Esophagus squamous epithelium (tissue), 5 donors: ENCODE measurements at places on chromosomes 5 and 9.

- DNase-seq: no peak
Measured at GRCh38 chr9:92180669-92181181, 65.5 kb upstream of the SPTLC1 start.

DNA sequence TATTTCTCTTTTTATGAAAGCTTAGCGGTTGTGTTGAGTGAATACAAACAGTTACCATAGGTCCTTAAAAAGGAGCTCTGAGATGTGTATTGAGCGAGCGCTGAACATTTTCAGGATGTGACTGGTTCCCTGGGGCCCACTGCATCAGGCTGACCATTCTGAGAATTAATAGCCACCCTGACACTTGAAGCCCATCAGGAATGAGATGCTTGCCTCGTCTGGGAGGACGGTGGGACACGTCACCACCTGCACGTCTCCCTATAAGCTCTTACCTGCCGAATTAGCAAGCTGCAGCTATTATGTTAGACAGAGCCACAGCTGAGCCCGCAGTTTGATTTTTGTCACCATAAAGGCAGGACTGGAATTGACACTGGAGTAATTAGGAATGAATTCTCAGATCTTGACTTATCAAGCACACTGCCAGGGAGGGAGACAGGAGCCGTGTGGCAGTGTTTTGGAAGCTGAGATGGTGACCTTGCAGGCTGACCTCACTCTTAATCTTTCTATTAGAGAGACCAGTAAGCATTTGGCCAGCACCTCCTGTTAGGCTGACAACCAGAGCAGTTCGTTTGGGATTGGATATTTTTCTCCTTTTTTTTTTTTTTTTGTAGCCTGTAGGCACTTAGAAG lies 373.1 kb upstream of the WWC1 start:
- DNase-seq: no peak

DNA sequence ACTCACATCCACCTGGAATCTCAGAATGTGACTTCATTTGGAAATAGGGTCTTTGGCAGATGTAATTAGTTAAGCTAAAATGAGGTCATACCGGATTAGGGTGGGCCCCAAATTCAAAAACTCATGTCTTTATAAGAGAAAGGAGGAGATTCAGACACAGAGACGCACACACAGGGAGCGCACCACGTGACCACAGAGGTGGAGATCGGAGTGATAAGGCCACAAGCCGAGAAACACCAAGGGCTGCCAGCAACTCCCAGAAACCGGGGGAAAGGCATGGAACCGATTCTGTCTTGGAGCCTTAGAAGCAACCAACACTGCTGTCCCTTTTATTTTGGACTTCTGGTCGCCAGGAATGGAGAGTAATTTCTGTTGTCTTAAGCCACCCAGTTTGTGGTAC lies 31.8 kb upstream of the LMX1B start:
- DNase-seq: no peak

DNA sequence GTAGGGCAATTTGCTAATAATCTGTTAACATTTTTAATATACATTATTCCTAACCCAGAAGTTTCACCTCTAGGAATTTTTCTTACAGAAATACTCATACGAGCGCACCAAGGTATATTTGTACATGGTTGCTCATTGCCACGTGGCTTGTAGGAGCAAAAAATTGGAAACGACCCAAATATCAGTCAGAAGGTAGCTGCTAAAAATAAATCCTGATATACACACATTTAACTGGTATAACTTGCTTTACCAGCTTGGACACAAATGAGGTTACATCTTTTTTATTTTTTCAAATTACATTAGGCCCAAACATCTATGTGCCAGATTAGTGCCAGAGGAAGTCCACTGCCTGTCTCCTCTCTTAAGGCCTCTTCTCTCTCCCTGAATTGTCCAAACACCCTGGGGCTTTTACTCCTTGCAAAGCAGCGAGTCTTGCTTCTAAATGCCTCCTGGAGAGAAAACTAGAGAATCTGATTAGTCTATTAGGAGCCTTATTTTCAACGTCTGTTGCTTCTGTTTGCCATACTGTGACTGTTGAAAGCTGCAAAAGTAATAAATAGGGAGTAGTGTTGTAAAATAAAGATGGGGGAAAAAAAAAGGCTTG lies 92.0 kb upstream of the SSBP2 start:
- DNase-seq: no peak

DNA sequence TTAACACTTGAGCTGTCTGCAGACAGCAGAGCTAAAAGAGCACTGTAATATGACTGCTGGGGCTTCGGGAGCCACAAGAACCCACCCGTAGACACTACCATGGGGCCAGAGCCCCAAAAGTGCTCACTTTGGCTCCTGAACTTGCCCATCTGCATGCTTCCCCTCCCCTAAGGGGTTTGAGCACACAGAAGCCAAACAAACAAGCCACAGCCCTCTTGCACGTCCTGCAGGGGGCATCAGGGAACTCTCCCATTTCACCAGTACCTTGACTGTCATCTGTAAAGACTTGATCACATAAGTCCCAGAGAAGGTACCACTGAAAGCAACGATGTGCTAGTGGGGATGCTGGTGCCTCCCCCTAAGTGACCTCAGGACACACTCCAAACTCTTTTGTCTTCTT lies 681.8 kb downstream of the SEMA5A start:
- DNase-seq: no peak

DNA sequence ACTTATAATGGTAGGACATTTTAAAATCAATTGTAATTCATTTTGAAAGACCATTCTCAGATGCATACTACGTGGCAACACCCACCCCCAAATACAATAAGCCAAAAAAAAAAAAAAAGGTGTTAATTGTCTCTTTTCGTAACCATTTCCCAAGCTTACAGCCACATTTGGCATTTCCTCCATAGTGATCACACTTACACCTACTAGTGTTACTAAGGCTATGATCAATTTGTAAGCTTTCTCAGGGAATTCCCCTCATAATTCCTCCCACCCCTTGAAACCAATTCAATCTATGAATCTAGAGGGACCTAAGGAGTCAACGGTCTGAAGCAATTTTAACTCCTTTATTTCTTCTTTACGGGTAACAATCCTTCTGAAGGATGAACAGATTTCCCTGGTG lies 40.1 kb downstream of the NR2F1 start:
- DNase-seq: no peak

DNA sequence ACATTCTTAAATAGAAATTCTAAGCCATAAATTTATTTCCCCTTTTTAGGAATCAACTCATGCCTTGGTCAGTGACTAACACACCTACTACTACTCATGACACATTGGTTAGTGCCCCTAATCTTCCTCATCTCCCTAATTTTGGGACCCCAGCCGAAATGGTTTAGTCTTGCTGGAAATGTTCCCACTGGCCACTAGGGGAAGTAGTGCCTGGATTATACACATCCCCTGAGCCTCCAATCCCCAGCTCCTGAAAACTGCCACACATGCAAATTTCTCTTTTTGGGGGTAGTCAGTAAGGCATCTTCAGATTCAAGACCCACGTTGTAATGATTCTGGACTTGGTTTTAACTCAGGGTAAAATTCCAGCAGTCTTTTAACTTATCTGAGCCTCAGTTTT lies 79.8 kb downstream of the HSD17B3 start:
- DNase-seq: no peak

GRCh38 chr5:167661605-167662004 lies 629.8 kb upstream of the WWC1 start:
- DNase-seq: no peak

DNA sequence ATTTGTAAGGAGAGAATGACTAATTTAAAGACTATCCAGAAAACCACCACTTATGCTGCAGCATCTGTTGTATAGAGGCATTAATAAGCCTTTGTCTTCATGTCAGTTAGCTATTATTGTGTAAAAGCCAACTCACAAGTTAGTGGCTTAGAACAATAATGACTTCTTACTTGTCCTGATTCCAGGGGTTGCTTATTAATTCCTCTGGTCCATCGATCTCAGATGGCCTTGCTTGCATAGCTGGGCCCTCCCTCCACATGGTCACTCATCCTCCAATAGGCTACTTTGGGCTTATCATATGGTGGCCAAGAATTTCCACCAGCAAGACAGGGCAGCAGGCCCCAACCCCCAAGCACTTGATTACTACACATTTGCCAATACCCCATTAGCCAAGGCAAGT lies 44.5 kb upstream of the STK32A start:
- no peak for DNase-seq

DNA sequence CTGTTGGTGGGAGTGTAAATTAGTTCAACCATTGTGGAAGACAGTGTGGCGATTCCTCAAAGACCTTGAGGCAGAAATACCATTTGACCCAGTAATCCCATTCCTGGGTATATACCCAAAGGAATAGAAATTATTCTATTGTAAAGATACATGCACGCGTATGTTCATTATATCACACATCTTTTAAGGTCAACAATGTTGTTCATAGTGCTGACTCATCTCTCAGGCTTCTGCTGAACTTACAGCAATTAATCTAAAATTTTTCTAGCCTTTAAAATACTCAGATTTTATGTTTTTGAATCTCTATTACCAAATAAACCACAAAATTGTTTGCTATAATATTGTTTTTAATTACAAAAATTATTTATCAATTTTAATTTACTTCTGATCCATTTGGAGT lies 38.8 kb upstream of the ZNF618 start:
- DNase-seq: no peak

GRCh38 chr9:121279776-121280388 lies 11.9 kb downstream of the GSN start:
- DNase-seq: no peak

GRCh38 chr5:93330506-93330905 lies 250.5 kb downstream of the NR2F1-AS1 start:
- DNase-seq: no peak

- DNase-seq: no peak
Measured at GRCh38 chr9:138042146-138042545, 164.6 kb downstream of the CACNA1B start.

DNA sequence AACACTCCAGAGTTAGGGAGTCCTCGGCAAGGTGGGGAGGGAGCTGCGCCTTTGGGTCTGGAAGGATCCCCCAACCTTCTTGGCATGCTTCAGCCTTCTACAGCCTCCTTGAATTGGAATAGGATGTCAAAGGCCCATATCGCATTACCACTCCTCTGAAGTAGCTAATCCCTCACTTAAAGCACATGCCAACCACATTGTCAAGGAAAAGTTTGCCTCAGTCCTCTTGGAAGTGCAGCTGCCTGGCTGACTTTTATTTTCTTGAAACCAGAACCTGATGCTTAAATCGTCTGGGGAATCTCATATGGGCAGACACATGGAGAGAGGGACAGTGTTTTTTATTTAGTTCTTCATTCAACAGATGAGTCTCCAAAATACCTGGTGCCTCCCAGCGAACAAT lies 14.5 kb downstream of the CXCL14 start:
- DNase-seq: no peak

DNA sequence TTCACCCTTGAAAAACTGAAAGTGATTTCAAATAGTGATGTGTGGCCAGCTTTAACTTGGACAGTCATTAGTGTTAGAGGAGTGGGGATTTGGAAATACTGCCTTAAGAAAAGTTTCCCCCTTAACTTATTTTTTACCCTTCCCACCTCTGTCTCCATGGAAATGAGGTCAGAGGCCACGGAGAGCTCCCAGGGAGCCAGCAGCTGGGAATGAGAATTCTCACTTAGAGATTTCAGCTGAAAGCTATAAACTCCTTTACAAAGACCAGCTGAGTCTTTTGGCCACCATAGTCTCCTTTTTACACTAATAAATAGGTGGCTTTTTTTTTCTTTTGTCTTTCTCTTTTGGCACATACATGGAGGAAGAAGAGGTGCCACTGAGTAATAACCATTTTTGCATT lies 45.7 kb upstream of the PIK3R1 start:
- no peak for DNase-seq

DNA sequence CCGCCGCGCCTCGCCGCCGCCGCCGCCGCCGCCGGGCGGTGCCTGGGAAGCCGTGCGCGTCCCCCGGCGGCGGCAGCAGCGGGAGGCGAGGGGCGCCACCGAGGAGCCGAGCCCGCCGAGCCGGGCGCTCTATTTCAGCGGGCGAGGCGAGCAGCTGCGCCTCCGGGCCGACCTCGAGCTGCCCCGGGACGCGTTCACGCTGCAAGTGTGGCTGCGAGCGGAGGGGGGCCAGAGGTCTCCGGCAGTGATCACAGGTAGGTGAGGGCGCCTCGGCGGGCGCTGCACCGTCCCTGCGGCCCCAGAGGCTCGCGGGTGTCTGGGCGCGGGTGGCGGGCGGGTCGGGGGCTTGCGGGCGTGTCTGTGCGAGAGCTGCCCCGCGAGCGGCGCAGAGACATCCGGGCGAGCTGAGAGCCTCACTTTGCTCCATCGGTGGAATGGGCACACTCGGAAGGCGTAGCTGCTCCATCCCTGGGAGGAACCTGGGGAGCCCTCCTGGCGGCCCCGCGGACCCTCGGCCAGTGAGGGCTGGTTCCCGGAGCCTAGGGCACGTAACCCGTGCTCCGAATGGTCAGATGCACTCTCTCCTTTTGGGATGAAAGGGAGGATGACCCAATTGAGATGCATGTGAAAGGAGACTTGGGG lies 864 bp downstream of the PAPPA start:
- no peak for DNase-seq

GRCh38 chr9:2015581-2016407 lies 647 bp downstream of the SMARCA2 start:
- no peak for DNase-seq

GRCh38 chr5:84131372-84131771 lies 253.3 kb downstream of the EDIL3 start:
- no peak for DNase-seq

DNA sequence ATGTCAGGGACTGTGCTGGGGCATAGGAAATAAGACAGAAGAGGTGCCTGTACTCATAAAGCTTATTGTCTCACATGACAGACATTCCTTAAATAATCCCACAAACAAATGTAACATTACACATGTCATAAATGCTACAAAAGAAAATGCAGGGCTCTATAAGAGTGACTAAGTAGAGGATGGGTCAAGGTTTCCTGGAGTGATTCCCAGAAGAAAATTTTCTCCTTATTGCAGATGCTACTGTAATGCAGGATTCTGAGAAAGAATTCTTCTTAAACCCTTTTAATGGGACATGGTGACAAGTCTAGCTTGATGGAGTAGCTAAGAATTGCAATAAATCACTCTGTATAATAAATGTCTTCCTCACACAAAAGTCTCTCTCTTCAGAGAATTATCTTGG lies 55.7 kb downstream of the SH3TC2 start:
- no peak for DNase-seq

DNA sequence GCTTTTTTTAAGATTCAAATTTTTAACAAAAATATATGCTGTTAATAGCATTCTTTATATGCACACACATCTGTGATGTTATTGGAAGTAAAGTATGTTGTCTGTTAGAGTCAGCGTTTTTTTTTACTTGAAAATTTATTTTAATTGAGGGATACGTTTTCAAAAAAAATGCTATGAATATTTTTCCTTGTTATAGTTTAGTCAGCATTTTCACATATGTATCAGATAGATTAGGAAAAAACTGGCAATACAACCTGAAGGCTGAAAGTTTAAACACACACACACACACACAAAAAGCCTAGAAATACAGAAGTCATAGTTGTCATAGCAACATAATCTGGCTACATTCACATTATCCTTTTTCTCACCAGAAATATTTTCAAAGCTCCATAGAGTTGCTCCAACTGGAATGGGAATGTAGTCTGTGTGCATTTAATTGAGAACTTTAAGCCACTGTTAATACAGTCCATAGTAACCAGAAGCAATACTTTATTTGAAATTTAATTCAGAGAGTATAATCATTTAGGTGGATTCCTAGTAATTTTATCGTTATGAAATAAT lies 116.6 kb downstream of the CDH12 start:
- no peak for DNase-seq

- no peak for DNase-seq
Measured at GRCh38 chr5:964821-965220, 43.8 kb upstream of the NKD2 start.

GRCh38 chr9:105339849-105340248 lies 95.4 kb downstream of the SLC44A1 start:
- DNase-seq: no peak

GRCh38 chr9:128098297-128099230 lies 29.0 kb downstream of the PTGES2 start:
- peak; percentile 53 for DNase-seq

GRCh38 chr5:169993485-169993790 lies 13.1 kb upstream of the INSYN2B start:
- DNase-seq: no peak
